ENCODE measurements at places on chromosomes 7 and 10.

GRCh38 chr7:22712999-22713398 lies 14.0 kb upstream of the IL6 start:
- DNase-seq = no peak

- DNase-seq = no peak
These were observed 339.3 kb upstream of the POM121L12 start for GRCh38 chr7:52695973-52696595.

DNA sequence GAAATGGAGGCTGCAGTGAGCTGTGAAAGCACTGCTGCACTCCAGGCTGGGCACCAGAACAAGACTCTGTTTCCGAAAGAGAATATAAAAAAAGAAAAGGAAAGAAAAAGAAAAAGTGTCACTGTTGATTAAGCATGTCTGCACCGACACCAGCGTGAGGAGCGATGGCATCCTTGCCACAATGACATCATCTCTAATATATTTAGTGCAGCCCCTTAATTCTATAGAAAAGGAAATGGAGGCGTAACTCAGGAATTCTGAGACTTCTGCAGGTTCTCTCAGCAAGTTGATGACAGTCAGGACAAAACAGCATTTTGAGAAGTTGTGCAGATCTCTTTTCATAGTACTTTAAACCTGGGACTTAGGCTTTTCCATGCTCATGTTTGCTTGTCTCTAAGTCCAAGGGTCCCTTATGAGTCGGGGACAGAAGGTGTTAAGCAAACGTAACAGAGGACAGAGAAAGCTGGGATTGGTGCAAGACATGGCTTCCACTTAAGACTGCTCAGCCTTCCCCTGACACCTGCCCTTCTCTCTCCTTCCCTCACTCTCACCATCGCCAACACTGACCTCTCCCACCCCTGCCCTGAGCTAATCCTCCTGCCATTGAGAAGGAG lies 16.9 kb upstream of the ANKRD1 start:
- no peak for DNase-seq

GRCh38 chr7:125406111-125406510 lies 476.5 kb upstream of the POT1 start:
- no peak for DNase-seq

DNA sequence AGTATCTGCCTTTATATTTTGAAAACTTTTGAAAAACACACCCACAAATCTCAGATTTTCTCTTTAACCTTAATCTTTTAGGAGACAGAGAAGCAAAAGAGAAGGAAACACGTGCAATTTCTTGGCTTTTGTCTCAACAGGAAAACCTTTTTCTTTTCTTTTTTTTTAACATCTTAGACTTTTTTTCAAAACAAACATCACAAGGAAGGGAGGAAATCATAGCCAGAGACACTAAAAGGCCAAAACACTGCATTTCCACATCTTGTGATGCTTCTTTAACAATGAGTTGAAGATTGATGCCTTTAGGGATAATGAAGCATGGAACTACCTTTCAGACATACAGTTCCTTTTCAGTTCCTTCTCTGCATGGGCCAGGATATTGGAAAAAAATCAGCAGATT lies 136.6 kb upstream of the NRBF2 start:
- DNase-seq = no peak

DNA sequence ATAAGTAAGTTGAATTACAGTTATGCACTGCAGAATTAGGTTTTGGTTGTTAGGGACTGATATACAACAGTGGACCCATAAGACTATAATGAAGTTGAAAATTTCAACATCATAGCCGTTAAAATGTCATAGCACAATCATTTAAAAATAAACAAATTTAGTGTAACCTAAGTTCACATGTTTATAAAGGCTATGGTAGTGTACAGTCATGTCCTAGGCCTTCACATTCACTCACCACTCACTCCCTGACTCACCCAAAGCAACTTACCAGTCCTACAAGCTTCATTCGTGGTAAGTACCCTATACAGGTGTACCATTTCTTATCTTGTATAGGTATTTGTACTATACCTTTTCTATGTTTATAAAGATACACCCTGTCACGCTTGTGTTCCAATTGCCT lies 113.7 kb downstream of the RAB11FIP2 start:
- no peak for DNase-seq
